ENCODE measurements at places on chromosomes 4 and X.

- DNase-seq = no peak
These were observed 12.0 kb upstream of the GPR78 start for GRCh38 chr4:8568068-8568668.

GRCh38 chr4:20844311-20844710, 144.1 kb downstream of the PACRGL start:
- no peak for DNase-seq

DNA sequence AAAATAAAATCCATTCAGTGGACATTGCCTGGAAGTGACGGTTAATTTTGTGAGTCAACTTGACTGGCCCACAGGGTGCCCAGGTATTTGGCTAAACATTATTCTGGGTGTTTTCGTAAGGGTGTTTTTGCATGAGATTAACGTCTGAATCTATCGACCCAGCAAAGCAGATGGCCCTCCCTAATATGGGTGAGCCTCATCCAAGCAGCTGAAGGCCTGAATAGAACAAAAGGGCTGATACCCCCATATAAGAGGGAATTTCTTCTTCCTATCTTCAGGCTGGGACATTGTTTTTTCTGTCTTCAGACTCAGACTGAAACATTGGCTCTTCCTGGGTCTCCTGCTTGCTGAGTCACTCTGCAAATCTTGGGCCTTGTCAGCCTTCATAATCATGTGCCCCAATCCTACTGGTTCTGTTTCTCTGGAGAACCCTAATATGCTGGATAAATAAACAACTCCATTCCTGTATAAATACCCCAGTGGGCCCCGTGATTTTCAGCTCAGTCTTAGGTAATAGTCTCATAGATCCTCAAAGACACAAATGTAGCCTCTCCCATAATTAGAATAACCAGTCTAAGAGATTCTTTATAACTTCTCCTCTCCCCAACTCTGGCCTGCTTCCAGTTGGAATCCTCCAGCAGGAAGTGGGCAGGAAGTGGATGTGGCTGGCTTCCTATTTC, 33.1 kb upstream of the DDX3X start:
- DNase-seq = no peak

GRCh38 chr4:2352729-2353221, 65.7 kb downstream of the ZFYVE28 start:
- no peak for DNase-seq

- no peak for DNase-seq
These were observed 9.0 kb upstream of the CD99L2 start for GRCh38 chrX:150907474-150907873.

DNA sequence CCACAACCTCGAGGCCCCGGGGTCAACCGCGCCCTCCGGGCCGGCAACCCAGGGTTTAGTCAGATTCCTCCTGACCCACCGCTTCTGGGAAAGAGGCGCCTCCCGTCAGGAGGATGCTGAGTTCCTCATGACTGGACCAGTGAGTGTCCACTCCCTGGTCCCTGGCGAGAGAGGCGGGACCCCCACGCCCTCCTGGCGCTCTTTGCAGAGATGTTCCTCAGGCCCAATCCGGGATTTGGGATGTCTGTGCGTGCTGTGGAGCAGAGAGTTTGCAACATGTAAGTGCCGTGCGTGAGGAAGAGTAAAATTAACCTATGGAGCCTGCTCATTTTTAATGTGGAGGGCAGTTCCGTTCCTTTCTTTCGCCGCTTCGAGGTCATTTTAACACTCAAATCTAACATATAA, 824 bp upstream of the UGDH start:
- peak; percentile 89 for DNase-seq

DNA sequence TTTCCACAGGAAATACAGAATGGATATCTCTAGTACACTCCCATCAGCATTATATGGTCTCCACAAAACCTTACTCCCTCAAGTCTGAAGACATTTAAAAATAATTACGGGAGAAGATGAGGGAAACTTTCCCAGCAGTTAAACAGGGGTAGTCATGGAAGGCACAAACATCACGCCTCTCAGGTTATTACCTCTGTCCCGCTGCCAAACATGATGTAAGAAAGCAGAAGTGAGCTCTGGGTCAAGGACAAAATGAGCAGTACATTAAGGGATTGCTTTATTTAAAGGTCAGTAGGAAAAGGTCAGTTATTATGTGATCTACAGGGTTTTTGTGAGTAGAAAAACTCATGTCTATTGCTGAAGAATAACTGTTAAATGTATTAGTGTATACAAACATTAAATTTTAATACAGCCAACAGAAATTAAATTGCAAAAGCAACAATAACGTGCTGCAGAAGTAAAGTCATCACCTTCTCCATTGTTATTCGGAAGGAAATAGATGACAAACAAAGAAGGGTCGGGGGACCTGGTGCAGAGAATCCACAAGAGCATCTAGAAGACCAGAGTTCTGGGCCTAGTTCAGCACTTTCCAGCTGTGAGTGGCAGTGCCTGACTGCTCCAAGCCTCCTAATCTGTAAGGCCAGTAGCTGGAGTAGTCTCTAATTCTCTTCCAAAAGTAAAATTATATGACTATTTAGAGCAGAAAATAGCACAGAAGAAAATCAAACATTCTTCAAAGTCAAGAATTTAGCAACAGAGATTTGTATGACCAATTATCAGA, 171.2 kb downstream of the PPP3CA start:
- no peak for DNase-seq

- DNase-seq = no peak
These were observed 43.3 kb downstream of the FGFBP1 start for GRCh38 chr4:15894921-15895916.

- DNase-seq = no peak
These were observed 80.5 kb downstream of the ABLIM2 start for GRCh38 chr4:8078109-8078494.

DNA sequence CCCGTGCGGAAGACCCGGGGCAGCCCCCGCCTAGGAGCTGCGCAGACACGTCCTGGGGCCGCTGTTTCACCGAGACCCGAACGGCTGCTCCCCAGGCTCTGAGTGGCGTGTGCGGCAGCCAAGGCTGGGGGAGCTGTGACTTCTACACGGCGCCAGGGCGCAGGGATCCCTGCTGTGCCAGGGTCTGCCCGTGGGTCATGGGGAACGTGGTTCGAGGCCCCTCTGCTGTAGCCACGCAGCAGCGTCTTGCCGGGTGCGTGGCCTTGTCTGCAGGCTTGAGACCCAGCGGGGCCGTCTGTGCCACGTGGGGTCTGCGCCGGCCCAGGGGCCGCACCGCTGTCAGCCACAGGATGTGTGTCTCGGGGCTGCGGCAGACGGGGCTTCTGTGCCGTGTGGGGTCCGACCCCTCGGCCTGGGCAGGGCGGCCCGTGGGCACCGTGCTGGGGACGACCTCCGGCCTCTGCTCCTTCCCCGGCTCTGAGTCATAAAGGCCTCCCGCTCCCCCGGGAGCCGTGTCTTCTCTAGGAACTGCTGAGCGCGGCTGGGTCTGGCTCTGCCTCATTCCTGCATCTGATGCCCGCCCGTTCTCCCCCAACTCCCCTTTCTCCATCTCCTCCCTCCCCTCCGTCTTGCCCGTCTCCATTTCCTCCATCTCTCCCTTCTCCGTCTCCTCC, 12.7 kb upstream of the GTPBP6 start:
- DNase-seq = peak; percentile 26

DNA sequence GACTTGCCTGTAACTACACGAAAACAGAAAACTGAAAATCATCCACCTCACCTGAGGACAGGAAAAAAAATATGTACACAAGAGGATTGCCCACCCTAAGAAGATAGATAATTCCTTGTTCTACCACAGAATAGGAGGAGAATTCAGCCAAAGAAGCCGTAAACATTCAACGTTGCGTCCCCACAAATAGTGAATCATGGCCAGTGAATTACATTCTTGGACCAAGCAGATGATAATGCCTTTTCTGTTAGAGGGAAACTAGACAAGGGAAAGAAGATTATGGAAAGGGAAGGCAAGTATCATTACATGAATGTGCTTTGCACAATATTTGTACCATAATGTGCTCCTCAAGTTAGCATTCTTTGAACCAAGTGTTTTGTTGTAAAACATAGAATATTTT, 95.5 kb upstream of the C1QTNF7 start:
- DNase-seq = no peak

DNA sequence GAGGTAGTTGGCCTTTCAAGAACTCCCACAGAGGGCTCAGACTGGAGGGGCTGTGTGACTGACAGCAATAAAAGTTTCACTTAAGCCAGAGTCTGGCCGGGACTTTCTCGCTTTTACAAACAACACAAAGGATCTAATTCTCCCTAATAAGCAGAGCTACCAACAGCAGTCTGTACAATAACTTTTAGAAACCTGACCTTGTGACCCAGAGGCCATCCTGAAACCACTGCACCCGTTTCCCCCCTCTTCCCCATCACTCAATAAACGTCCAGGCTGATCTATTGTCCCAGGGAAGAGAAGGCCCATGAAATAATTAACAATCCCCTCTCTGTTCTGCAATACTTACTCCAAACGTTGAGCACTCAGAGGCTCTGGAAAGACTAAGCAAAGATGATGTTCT, 442.4 kb downstream of the ZIC3 start:
- DNase-seq = no peak

DNA sequence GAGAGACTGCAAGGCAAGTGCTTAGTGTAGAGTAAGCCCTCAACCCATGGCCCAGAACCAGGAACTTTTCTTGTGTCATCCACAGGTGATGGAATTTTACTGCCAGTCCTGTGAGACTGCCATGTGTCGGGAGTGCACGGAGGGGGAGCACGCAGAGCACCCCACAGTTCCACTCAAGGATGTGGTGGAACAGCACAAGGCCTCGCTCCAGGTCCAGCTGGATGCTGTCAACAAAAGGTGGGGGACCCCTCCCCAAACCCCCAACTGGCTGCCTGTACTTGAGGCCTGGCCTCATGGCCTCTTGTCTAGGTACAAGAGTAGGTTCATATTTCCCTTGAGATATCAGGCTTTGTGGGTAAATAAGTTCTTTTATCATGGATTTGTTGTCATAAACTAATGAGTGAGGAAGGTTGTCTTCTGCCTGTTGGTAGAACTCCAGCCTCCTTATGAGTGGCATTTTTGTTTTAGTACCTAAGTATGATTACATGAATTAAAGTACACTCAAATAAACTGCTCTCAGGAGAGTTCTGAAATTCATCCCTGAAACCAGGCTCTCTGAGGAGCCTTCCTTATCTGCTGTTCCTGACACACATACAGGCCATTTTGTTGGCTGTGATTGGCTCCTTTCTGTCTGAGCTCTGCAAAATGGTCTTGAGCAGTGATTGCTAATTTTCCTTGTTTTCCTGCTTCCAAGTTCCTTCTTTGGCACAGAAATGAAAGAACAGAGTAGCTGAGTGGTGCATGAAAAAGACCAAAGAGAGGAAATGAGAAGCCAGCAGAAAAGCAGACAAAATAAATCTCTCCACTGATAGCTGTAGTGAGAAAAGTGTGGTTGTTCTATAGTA, 51.4 kb upstream of the MND1 start:
- no peak for DNase-seq

DNA sequence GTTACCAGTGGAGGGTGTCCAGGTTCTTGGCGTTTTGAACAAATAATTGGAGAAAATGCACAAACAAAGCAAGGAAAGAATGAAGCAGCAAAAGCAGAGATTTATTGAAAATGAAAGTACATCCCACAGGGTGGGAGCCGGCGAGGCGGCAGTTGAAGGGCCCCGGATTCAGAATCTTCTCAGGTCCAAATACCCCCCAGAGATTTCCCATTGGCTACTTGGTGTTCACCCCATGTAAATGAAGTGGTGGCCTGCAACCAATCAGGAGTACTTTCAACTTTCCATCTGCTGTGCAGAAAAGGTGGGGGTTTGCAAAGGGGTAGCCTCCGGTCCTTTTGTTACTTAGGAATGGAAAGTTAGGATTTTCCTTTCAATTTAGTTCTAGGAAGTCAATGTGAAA, 1447.0 kb downstream of the C4orf33 start:
- no peak for DNase-seq

DNA sequence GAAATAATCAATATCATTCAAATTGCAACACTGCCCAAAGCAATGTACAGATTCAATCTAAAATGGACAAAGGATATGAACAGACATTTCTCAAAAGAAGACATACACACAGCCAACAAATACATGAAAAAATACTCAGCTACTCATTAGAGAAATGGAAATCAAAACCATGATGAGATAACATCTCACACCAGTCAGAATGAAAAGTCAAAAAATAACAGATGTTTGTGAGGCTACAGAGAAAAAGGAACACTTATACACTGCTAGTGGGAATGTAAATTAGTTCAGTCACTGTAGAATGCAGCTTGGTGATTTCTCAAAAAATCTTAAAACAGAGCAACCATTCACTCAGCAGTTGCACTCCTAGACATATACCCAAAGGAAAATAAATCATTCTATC, 205.2 kb downstream of the DKK2 start:
- no peak for DNase-seq

DNA sequence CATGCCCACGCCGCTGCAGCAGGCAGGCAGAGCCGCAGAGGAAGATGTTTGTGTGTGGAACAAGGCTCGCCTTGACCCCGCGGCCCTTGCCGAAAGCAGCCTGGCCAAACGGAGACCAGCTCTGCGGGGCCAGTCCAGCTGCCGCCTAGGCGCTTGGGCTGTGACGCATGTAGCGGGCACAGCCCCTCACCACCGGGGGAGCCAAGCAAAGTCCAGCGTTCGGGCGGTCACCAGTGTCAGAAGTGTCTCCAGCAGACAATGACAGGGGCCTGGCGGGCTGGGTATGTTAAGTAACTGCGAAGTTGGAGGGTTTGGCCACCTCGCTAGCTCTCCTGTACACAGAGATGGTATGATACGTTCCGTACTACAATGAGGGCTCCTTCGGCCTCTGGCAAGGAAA, 1.3 kb downstream of the AMER1 start:
- DNase-seq = no peak

DNA sequence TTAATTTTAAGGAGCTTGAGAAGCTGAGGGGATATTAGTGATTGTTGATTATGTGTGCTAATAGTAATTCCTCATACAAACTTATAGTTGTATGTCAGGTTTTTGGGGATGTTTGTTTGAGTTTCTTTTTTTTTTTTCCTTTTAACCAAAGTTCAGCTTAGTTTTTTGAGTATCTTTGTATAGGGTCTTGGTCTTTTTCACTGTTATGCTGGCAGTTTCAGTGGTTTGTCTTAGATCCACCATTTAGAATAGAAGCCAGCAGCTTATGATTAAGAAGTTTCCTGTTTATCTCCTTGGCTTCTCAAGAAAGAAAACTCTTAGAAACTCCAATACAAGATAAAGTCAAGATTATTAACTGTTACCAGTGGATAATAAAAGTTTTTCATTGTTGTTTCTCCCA, 16.1 kb downstream of the CPEB2 start:
- DNase-seq = no peak

- DNase-seq = no peak
These were observed 522 bp downstream of the FNIP2 start for GRCh38 chr4:158769175-158769921.

GRCh38 chrX:70901465-70901864, 7.0 kb downstream of the TEX11 start:
- DNase-seq = no peak

DNA sequence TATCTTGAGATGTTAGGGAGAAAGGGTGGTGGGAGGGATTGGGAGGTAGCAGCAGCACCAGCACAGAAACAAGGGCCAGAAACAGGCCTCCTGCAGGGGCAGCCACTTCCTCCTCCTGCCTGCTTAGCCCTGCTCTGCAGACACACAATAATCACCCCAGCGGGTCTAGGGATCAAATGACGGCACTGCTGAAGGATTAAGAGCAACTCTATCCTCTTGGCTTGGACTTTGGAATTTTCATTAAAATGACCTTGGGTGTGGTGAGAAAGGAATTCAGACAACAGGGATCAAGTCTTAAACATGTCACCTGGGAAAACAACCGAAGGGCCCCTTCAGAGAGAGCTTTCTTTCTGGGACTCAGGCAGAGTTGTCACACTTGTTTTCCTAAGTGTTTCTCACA, 353.4 kb downstream of the SPRY1 start:
- no peak for DNase-seq

- no peak for DNase-seq
These were observed 184.0 kb upstream of the GALNTL6 start for GRCh38 chr4:171629182-171629581.
